Motor neuron (in vitro differentiated cells): ENCODE measurements at places on chromosomes 13 and 19.

GRCh38 chr19:13214036-13214730 is 64.0 kb downstream of the IER2 start:
- no peak for ATAC-seq

- no peak for ATAC-seq
Measured at GRCh38 chr13:66513728-66514127, 716.4 kb downstream of the PCDH9 start.

GRCh38 chr19:45767410-45767880 is 1.6 kb downstream of the SIX5 start:
- ATAC-seq, result no peak

DNA sequence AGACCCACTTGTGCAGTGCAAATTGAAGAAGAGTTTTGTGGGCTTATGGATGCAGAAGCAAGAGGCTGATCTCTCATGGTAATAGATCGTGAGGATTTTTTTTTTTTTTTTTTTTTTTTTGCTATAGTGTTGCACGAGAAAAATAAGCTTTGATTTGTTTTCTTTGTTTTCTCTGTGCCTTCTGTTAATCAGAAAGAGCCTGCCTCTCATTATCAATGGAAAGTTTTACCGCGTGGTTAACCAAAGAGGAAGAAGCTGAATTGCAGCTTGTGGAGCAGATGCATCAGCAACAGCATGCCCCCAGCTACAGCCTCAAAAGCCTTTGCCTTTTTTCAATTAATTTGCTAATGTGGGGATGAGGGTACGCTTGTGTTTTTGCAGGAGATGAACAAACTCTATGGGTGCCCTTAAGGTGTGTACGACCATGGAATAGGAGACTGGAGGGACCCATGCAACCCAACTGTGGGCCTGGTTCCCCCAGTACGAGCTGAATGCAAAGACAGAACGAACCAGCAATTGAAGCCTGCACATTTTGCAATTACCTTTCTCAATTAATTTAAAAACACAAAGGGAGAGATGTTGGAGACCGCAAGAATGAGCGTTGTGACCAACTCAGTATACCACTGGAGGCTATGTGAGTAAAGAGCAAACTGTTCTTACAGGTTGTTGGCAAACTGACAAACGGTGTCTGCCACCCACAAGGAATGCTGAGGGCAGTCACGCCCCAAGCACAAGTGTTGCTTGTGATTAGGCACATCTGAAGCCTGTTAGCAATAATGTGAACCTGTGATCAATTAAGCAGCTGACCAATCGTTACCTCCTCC is 58.6 kb upstream of the SPRY2 start:
- ATAC-seq, result no peak

DNA sequence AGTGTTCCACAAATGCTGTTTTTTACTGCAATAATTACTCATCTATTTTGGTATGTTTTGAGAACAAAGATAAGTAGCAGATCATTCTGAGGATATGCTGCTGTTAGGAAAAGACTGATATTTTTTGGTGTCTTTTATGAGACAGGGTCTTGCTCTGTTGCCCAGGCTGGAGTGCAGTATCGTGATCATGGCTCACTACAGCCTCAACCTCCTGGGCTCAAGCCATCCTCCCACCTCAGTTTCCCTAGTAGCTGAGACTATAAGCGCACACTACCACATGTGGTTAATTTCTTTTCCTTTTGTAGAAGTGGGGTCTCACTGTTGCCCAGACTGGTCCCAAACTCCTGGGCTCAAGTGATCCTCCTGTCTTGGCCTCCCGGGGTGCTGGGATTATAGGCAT is 9.5 kb downstream of the LSM4 start:
- no peak for ATAC-seq

GRCh38 chr19:18452386-18452785 is 14.5 kb upstream of the ISYNA1 start:
- ATAC-seq, result no peak

GRCh38 chr13:50122455-50122854 is 107.2 kb downstream of the KCNRG start:
- ATAC-seq, result no peak

DNA sequence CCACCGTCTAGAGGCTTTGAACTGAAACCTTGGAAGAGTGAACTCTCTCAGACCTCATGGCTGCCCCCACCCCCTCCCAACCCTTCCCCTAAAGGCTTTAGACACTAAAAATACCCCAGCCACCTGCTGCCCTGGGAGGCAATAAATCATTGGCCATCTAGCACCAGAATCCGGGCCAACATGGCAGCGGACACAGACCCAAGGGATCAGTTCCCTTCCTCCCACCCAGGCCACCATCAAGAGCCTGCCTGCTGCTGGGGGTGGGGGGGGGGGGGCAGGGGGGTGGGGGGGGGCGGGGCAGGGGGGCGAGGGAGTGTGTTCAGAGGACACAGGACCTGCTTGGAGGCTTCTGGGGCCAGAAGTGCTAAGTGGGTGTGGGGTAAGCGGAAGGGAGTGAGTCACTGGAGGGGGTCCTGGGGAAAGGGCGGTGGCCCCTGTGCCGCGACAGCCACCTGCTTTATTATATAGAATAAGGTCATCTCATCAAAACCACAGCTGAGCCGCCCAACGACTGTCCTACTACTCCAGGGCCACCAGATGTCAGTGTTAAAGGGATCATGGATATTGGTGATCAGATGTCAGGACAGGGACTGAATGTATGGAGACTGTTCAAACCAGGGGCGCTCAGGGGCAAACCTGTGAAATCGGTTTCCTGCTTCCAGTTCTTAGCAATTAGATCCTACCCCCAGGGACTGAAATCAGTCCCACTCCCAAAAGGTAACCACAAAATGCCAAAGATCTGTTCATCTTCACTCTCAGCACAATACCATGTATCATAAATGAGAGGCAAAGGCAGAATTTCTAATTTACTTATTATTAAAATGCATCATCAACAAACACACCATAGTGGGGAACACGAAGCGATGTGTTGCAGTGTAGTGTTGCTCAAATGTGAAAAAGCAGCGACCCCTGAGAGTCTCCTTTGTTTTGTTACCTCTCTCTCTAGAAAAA is 24.3 kb downstream of the ARL11 start:
- peak; percentile 91 for ATAC-seq

- ATAC-seq, result no peak
Measured at GRCh38 chr13:51213173-51213728, 8.9 kb upstream of the FAM124A start.

- no peak for ATAC-seq
Measured at GRCh38 chr13:110390567-110390966, 83.5 kb downstream of the COL4A2 start.
